Activated T-cell treated with anti-CD3 and anti-CD28 coated beads, Interleukin-2, amount 50 U/mL, for 48 hours (primary cell): ENCODE measurements at places on chromosomes 3 and 15.
A peak's percentile ranks its signal among the peaks of the same experiment; 100 is the strongest.

DNA sequence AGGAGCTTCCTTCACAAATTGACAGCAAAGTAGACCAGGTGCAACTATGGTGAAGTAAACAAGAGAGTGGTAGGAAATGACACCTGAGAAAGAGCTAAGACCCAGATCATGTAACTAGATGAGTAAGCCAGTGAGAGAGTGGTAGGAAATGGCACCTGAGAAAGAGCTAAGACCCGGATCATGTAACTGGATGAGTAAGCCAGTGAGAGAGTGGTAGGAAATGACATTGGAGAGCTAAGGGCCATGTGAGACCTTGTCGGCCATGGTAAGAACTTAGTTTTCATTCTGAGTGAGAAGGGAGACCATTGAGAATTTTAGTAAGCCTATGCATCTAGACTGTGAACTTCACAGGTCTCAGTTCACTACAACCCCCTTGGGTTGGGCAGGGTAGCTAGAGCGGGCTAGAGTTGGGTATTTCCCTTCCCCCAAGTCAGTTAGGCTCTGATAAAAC, 5.4 kb upstream of the SENP7 start:
- DNase-seq: peak; percentile 73

GRCh38 chr3:34072297-34072696, 273.9 kb downstream of the PDCD6IP start:
- DNase-seq: no peak

- DNase-seq: no peak
Observed at GRCh38 chr3:172329070-172329469, 119.2 kb downstream of the GHSR start.

- no peak for DNase-seq
Observed at GRCh38 chr3:13042715-13043271, 30.4 kb downstream of the IQSEC1 start.

GRCh38 chr3:23442598-23443383, 239.7 kb downstream of the UBE2E2 start:
- no peak for DNase-seq

DNA sequence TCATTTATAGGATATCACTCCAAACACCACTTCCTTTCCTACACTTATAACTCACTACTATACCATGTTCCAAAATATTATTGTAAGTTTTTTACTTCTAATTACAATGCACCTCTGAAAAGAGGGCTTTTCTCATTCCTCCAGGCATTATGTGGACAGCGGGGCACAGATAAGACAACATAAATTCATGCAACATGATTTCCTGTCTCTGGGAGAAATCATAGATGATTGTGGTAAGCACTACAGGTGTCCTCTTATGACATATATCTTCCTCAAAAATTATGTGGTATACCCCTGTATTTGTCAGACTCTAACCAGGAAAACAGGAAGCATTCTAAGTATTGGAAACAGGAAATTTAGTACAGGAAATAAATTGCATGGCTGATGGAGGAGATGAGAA, 45.7 kb upstream of the INO80 start:
- no peak for DNase-seq

DNA sequence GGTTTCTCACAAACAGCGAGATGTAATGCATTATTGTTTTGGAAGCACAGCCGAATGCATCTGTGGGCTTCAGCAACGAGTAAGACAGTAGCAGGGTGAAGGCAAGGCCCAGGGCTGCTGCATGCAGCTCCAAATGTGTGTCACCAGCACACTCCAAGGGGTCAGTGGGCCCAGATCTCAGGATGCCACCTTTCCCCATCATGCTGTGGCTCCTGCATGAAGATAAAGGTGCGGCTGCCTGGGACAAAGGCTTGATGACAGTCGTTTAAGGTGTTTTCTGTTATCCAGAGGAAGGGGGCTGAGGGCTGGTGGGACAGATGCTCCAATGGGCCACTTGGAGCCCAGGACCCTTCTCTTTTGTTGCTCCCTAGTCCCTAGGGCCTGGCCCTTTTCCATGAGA, 13.2 kb downstream of the C3orf22 start:
- DNase-seq: no peak

GRCh38 chr3:84717894-84718293, 240.9 kb upstream of the CADM2 start:
- DNase-seq: no peak

DNA sequence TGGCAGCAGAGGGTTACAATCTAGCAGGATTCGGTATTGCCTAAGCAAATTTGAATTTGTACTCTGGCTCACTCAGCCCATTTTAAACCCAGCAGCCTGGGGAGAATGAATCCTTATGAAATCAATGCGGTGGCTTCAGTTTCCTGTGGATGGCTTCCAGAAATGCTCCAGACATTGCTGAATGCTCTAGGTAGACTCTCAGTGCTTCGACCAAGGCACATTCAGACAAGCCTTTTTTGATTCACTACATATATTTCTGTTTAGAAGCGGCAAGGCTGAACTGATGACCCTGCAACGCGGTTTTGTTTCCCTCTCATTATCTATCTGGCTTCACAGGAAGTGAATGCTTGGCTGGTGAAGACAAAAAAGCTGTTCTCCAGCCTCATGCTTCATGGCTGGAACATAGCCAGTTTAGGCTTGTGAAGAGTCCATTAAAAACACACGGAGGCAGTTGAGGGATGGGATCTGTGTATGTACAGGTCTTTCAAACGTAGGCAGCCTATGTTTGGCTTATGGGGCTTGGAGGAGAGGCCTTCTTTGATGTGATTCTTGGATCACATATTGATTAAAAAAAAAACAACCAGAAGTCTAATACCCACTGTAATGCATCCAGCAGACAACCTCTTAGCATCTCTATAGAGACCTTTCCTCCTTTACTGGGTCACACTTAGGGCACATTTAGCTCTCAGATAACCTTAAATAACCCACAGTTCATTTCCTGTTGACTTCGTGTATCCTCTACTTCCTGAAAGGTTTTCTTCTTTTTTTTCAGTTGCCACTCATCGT, 400.2 kb upstream of the TBL1XR1 start:
- peak; percentile 53 for DNase-seq

DNA sequence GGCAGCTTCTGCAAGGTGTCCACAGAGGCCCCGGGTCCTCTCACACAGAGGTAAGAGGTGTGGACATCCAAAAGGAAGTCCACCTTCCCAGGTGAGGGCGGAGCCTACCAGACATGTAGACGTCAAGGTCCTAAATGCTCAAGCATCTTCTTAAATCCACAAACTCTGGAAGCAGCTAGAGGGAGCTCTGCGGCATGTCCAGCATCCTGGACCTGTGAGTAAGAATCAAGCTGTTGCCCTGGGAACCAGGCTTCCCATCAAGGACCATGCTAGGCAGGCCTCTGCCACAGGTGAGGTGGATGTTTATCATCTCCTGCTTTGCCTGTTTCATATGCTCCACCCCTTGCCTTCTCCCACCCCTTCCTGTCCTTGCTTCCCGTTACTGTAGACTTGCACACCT, 368.2 kb downstream of the GABRG3 start:
- no peak for DNase-seq
